ENCODE measurements at places on chromosomes 16 and 17. TPM values are rescaled to one million over a fixed set of nuclear protein-coding genes. Genes with fewer than 3 reads are reported as not detected.

The TERB1 gene
- not detected for total RNA-seq

The TVP23B gene
- 31.9 TPM for total RNA-seq

The IGSF6 gene
- 1.4 TPM for total RNA-seq

The KRT34 gene
- total RNA-seq: 17.2 TPM

The TEX14 gene
- not detected for total RNA-seq

The MAF gene
- total RNA-seq: 135 TPM

The GAS7 gene
- 79.2 TPM for total RNA-seq

The OR4D1 gene
- total RNA-seq: not detected

The FAM83G gene
- total RNA-seq: 206 TPM

- peak; percentile 78 for DNase-seq
Observed at GRCh38 chr17:50264263-50265113, 9.8 kb upstream of the TMEM92 start.

GRCh38 chr16:17769065-17769464, 298.3 kb upstream of the XYLT1 start:
- DNase-seq: no peak

GRCh38 chr17:61408151-61409041, 8.8 kb downstream of the TBX2 start:
- peak; percentile 63 for DNase-seq

GRCh38 chr17:64709481-64709880, 47.4 kb upstream of the SMURF2 start:
- DNase-seq: no peak

- DNase-seq: no peak
Observed at GRCh38 chr16:67996666-67997065, 2.6 kb downstream of the DPEP2 start.

- no peak for DNase-seq
Observed at GRCh38 chr17:29074488-29074887, 31.5 kb downstream of the PIPOX start.

DNA sequence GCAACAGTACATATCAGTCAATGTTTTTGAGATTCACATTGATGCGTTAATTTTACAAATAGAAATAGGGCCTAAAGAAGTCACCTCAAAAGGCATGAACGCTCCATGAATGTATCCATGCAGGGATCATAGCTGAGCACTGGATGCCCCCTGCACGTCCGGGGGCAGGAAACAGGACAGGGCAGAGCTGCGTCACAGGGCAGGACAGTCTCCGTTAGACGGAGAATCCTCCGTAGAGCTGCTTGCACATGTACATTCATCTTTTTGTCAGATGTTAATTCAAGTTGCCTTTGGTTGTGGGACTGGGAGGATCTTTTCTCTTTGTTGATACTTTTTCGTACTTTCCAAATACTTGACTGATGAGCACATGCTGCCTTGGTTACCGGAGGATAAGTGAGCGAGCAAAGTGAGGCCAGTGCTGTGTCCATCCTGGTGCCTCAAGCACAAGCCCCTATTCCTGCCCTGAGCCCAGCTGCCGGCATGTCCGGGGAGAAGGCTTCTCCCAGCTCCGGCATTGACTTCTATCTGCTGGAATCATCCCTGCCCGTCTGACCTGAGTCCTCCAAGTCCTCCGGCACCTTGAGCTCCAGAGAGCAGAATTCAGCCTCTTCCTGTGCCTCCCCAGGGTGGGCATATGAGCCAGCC, 15.0 kb downstream of the GAA start:
- peak; percentile 37 for DNase-seq

GRCh38 chr17:50361561-50362480, 11.2 kb downstream of the MRPL27 start:
- DNase-seq: peak; percentile 57

- DNase-seq: no peak
Observed at GRCh38 chr16:17926866-17927399, 409.6 kb downstream of the NPIPA8 start.

- DNase-seq: no peak
Observed at GRCh38 chr17:76076146-76076764, 1.7 kb downstream of the GALR2 start.

DNA sequence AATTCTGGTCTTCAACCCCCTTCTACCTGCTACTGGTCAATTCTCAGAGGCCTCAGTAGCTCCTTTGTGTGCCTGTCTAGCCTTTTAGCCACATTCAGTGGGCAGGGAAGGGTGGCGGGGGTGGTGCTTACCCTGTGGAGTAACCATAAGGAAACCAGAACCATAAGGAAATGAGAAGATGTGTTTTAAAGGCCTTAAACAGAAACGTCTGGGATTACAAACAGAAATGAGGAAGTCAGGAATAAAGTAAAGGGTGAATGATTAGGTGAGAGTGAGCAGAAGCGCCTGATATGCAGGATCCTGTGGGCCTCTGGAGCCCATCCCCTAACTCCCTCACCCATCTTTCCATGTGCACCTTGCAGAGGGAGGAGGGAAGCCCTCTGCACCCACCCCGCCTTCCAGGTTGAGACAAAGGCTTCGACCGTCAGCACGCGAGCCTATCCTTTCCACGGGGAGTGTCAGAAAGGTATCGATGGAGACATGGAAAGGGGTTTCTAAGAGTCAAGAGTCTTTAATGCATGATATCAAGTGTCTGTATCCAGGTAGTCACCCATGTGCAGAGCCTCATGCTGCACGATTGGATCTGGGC, 20.4 kb downstream of the KIAA0513 start:
- DNase-seq: no peak

GRCh38 chr17:78249818-78250806, 18.7 kb downstream of the TMEM235 start:
- DNase-seq: no peak

DNA sequence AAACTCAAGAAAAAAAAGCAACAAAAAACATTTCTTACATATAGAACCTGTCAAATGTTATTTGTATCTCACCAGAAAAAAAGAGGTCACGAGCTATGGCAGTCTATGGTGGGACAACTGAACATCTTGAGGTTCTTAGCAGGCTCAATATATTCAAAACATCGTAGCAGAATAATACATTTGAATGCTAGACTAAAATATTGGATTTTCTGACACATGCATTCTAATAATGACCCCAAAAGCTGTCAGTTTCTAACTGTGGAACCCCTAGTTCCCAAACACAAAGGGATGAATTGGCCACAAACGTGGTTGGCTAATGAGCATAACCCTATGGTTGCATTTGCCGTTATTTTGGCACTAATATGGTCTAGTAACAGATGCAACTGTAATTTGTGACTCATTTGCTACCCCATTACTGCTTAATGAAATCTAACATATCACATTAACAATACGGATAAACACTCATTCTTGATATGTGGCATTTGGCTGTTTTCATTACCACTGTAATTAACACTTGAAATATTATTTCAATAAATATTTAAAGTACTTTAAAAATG, 81.2 kb downstream of the TOX3 start:
- no peak for DNase-seq

DNA sequence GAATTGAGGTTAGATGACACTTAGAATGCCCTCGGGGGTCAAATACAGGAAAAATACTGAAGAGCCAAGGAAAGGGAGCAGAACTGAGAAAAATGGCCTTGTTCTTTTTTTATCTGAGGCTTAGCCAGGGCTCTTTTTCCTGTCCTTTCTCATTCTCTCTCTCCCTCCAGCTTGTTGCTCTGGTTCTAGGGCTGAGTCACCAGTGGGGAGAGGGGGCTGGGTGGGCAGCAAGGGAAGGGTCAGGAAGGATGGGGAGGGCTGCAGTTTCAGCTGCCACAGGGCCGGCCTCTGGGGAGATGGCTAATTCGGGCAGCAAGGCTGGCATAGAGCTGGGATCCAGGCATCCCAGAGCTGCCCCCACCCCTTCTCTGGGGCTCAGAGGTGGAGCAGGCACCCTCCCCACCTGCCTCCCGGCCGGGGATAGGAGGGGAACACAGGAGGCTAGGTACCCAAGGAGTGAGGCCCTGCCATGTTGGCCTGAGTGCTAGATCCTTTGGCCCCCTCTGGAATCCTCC, 3.9 kb downstream of the ITGA3 start:
- DNase-seq: no peak

DNA sequence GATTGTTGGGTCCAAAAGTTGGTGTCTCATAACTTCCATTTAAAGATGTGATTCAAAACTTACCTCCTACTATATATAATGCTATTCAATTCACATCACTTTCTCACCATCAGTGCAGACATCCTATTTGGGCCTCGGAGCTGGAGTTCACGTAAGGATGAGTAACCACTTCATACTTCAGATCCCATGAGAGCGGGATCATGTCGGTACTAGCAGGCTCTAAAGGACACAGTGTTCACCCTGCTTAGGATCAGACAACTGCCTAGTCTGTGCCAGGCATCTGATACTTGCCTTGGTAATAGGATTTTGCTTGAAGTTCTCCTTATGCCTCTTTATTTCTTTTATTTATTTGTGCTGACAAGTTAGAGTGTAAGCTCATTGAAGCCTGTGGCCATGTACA, 39.5 kb downstream of the RBFOX1 start:
- DNase-seq: no peak

GRCh38 chr16:84505249-84506187, 1.1 kb upstream of the MEAK7 start:
- peak; percentile 77 for DNase-seq

DNA sequence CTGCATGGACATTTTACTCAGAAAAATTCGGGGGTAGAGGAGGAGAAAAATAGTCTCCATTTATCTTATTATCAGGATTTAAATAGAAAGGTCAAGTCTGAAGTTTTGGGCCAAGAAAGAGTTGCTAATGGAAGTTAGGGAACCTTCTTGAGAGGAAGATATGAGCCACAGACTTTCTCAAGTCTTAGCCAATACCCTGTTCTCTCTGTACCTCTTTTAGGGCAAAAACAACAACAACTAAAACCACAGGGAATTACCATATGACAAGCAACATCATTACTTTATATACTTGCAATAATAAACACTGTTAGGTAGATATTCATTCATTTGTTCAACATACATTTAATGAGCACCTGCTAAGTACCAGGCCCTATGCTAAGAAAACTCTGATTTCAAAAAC, 282.2 kb upstream of the CDH5 start:
- no peak for DNase-seq

DNA sequence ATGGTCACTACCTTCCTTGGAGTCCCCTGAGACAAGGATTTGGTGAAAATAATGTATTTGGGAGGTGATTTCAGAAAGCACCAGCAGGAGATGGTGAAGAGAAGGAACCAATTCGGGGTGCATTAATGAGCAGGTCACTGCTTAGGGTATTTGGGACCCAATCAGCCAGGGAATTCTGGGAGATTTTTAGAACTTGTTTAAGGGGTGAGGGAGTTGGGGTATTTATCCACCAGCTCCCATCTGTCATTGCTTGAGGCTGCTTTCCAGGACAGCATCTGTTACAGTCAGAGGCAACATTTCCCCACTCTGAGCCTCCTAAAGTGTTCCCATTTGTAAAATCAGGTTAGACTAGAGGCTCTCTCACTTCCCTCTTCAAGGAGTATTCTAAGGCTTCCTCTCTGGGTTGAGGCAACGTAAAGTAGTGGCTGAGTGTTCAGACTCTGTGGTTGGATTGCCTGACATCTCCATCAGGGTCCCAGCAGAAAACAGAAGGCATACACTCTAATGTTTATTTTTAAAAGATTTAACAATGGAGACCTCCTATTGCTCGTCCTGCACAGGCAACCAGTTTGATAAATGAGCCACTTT, 60.9 kb downstream of the CLEC19A start:
- no peak for DNase-seq

DNA sequence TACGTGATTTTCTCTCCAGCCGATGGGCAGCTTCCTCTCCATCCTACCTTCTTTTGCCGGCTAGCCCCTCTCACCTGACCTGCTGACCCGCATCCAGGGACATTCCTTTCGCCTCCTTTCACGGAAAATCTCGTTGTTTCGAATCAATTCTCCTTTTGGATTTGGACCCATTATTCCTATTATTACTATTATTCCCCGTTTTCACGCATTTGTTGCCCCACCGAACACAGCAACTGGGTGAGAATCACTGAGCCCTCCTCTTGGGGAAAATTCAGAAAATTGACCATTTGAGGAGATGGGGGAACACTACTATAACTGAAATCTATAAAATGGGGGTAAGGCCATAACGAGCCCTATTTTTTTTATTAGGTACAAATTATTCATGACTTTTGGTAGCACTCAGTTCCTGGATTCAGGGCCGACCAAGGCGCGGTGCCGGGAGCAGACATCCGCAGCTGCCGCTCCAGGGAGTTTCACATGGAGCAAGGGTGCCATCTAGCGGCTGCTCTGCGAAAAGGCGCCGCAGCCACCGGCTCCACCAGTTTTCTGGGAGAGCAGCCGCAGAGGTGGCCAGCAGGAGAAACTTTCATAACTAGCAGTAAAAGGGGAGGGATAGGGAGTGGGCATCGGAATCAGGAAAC, 3.3 kb upstream of the HOXB8 start:
- DNase-seq: peak; percentile 95

DNA sequence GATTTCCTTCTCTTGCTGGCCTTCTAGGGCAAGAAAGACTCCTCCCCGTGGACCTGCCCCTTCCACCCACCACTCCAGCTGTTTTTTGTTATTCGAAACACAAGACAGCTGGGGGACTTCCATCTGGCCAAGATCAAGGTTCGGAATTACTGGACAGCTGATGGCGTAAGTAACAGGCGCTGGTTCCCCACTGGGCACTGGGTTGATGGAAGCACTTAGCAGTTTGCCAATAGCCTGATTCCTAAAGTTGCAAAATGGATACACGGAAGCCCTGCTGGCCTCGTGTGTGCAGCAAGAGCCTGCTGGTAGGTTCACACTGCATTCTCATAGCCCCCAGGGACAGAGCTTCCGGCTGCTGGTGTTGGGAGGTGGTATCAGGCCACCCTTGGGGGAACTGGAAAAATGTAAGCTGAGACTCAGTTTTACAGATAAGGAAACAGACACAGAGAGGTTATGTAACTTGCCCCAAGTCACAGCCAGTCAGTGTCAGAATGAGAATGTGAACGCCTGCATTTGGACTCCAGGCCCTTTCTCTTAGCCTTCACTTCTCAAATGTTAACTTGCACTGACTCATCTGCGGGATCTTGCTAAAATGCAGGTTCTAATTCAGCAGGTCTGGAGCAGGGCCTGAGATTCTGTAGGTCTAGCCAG, 171.7 kb downstream of the KATNIP start:
- DNase-seq: peak; percentile 91

DNA sequence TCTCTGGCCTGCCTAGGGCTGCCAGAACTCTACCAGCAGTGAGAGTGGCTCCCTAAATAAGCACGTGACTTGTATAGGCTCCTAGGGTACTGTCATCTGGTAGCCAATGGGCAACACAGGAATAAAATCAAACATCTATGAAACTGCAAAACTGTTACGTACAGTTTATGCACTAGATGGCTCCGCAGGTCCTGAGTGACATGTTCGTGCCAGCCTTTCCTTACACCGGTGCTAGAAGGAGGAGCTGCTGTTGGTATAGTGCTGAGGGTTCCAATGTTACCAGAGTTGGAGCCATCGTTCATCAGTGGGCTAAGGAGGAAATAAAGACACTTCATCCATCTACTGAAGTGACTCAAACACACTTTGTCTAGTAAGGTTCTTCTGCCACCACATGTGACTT, 63.2 kb upstream of the TRAP1 start:
- DNase-seq: no peak

DNA sequence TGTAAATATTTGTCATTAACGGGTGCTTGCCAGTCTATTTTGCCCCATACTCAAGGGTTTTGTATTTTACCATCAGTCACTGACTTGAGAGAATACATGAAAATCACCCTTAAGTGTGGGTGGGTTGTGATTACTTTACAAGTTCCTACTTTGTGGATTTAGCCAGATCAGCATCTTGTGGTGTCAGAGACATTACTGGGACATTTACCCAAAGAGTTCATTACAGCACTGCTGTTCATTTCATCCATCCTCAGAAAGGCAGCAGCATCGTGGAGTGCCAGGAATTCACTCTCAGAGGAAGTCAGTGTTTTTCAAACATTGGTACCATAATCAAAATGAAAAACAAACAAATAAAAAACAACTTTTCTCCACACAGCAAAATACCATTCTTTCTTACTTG, 110.8 kb downstream of the CNTNAP4 start:
- no peak for DNase-seq

- no peak for DNase-seq
Observed at GRCh38 chr17:17545031-17545820, 46.3 kb downstream of the PEMT start.
